ENCODE measurements at places on chromosomes 1 and 21. TPM values are rescaled to one million over a fixed set of nuclear protein-coding genes. Genes with fewer than 3 reads are reported as not detected.

GRCh38 chr1:247352175-247352574 lies 20.5 kb upstream of the ZNF496 start:
- DNase-seq = no peak

DNA sequence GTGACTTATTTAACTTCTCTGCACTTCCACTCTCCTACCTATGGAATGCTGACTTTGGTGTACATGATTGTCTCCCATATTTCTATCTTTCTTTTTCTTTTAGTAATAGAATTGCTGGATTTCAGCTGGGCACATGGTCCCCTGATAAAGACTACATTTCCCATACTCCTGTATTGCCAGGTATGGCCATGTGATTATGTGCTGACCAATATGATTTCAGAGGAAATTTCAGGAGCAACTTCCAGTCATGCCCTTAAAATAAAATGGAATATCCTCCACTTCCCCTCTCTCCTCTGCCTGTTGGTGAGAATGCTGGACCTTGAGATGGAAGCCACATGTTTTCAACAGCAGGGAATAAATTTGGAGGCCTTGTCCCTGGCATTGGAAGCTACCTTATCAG lies 130.7 kb upstream of the IGSF21 start:
- DNase-seq = no peak

- DNase-seq = no peak
Measured at GRCh38 chr1:116853680-116854402, 55.9 kb upstream of the PTGFRN start.

DNA sequence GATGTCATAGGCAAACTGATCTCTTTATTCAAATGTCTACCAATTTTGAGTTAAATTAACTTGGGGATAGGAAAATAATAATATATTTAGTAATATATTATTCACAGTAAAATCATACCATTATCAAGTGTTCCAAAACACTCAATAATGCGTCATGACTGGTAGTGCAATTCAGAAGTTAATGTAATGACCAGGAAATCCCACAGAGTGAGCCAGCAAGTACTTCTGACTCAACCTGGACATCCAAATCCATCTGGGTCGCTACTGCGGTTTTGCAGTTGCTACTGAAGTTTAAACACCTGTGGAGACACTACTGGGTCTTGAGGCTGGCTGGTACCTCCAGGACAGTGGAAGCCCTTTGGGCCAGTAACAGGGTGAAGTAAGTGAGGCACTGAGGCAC lies 44.8 kb downstream of the DPYD start:
- DNase-seq = no peak

- no peak for DNase-seq
Measured at GRCh38 chr21:33236766-33237165, 7.0 kb downstream of the IFNAR2 start.

DNA sequence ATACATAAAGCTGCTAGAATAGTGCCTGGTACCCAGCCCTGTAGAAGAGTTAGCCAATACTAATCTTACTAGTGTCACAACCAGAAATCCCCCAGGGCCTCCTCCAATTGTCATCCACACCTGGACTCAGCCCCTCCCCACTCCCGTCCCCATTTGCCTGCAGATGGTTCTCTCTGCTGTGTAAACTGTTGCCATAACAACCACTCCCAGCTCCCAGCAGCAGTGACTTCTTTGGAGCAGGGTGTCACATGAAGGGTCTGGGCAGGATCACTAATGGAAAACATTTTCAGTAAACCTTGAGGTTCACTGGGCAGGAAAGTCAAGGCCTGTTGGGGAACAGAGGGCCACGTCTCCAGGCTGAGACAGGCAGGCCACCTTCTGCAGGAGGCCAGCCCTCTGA lies 126.0 kb upstream of the IPO9 start:
- DNase-seq = no peak

- no peak for DNase-seq
Measured at GRCh38 chr1:48756683-48757316, 19.9 kb downstream of the BEND5 start.

- DNase-seq = no peak
Measured at GRCh38 chr1:222936042-222936441, 121.2 kb downstream of the DISP1 start.

DNA sequence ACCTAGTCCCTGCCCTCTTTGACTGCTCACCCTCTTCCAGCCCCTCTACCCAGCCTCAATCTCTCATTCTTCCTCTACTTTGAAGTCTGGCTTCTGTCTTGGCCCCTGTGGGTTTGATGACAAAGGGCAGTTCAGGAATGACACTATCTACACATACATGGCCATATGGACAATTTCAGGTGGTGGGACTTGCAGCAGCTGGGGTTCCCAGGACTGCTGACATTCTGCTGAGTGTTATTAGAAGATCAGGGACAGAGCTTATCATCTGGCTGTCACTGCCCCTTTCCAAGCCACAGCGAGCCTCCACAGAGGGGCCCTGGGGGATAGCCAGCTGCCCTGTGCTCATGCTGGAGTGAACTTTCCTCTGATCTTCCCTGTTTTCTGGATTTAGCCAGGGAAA lies 97.4 kb upstream of the IPO9 start:
- DNase-seq = no peak

DNA sequence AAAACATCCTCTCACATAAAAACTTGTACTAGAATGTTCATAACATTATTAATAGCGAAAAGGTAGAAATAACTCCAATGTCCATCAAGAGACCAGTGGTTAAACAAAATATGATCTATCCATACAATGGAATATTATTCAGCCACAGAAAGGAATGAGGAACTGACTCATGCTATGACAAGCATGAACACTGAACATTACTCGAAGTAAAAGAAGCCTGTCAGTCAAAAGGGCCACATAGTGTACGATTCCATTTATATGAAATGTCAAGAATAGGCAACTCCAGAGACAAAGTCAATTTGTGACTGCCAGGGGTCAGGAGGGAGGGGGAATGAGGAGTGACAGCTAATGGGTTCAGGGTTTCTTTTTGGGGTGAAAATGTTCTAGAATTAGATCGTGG lies 2.3 kb downstream of the VPS26C start:
- DNase-seq = no peak

The TMEM269 gene
- polyA plus RNA-seq = 0.79 TPM

The C8A gene
- not detected for polyA plus RNA-seq

The TMEM183A gene
- 82.1 TPM for polyA plus RNA-seq

- no peak for DNase-seq
Measured at GRCh38 chr1:55378582-55378981, 163.4 kb upstream of the USP24 start.

GRCh38 chr1:156025876-156026275 lies 5.1 kb upstream of the SSR2 start:
- no peak for DNase-seq

GRCh38 chr1:147551036-147551435 lies 9.7 kb downstream of the BCL9 start:
- no peak for DNase-seq

- DNase-seq = peak; percentile 13
Measured at GRCh38 chr1:226309398-226310244, 657 bp upstream of the LIN9 start.

GRCh38 chr1:171949316-171949715 lies 108.0 kb downstream of the DNM3 start:
- DNase-seq = no peak

GRCh38 chr1:202711949-202712635 lies 1.8 kb upstream of the SYT2 start:
- no peak for DNase-seq

GRCh38 chr21:31586118-31586517 lies 73.4 kb upstream of the SOD1 start:
- DNase-seq = no peak

DNA sequence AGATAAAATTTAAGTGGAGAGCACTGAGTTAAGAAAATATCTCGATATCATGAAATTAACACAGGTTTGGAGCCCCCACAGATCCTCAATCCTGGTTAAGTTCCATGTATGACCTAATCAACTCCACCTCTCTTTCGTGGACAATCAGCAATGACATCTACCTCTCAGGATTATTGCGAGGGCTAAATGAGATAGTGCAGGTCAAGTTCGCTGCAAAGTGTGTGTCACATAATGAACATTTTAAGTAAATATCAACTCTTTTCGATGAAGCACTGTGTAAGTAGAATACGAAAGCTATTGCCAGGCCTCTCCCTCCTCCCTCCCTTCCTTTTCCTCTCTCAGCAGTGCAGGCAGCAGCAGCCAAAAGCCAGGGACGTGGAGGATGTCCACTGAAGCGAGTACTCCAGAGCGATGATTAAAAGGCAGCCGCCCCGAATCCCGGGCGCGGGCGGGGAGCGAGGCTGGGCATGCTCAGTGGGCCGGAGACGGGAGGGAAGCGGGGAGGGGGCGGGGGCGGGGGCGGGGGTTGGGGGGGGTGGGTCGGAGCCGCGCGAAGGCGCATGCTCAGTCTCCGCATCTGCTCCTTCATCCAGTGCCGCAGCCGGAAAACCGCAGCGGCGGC lies at the start of gene CAMSAP2:
Gene CAMSAP2 (plus strand): TSS at position 567 of the 622 bp plus-strand sequence. CDS start 935 bp downstream, outside the sequence.
- peak; percentile 81 for DNase-seq

GRCh38 chr1:215380566-215380965 lies 186.5 kb upstream of the KCTD3 start:
- DNase-seq = no peak

DNA sequence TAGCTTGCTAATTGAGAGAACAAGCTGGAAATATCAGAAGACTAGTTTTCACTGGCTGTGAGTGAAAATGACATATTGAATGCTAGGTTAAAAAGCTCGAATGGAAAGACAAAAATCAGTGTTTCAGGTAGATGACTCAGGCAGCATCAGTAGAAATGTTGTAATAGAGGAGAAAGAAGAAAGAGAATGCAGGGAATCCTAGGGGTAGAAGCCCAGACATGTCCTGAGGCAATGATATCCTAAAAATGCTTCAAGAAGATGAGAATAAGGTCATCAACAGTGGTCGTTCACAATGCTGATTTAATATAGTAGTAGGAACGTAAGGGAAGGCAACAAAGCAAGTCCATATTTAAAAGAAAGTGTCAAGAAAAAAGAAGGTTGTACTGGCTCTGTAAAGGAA lies 96.7 kb upstream of the HP1BP3 start:
- DNase-seq = no peak

- DNase-seq = no peak
Measured at GRCh38 chr1:100413035-100413434, 60.7 kb downstream of the CDC14A start.
